ENCODE measurements at places on chromosomes 16 and 17.
A peak's percentile ranks its signal among the peaks of the same experiment; 100 is the strongest.

- DNase-seq, result no peak
Observed at GRCh38 chr16:74252329-74252728, 44.3 kb upstream of the PSMD7 start.

GRCh38 chr16:808085-808386 lies 7.5 kb upstream of the GNG13 start:
- DNase-seq, result no peak

DNA sequence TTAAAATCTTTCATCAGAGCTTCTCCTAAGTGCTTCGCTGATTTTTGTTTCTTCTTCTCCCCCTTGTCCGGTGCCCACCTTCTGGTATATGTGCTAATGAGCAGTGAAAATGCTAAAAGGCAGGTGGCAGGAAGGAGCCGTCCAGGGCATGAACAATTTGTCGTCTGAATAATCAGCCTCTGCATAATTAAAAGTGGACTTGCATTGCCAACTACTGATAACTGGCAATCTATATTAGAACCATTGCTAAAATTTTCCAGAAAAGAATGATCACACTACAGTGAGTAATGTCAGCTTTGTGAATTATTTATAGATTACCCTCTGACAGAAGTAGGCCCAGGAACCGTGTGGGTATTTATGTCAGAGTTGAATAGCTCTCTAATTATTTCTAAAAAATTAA lies 28.1 kb downstream of the SERPINF1 start:
- no peak for DNase-seq

- DNase-seq, result peak; percentile 80
Observed at GRCh38 chr16:9091867-9092281, 430 bp downstream of the HAPSTR1 start.

- DNase-seq, result peak; percentile 56
Observed at GRCh38 chr16:19410435-19411171, 7.1 kb upstream of the TMC5 start.

GRCh38 chr17:29617481-29618271 lies 5.0 kb downstream of the CORO6 start:
- peak; percentile 93 for DNase-seq

DNA sequence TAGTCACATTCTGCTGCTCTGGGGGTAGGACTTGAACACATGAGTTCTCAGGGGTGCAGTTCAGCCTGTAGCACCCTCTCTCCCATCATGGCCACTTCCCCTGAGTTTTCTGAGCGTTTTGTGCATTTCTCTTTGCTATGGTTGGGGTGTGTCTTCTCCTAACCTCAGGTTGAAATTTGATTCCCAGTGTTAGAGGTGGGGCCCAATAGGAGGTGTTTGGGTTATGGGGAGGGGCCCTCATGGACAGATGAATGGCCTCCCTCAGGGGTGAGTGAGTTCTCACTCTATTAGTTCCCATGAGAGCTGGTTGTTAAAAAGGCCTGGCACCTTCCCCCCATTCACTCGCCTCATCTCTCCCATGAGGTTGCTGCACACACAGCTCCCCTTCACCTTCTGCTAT lies 101.1 kb downstream of the FOXL1 start:
- no peak for DNase-seq

DNA sequence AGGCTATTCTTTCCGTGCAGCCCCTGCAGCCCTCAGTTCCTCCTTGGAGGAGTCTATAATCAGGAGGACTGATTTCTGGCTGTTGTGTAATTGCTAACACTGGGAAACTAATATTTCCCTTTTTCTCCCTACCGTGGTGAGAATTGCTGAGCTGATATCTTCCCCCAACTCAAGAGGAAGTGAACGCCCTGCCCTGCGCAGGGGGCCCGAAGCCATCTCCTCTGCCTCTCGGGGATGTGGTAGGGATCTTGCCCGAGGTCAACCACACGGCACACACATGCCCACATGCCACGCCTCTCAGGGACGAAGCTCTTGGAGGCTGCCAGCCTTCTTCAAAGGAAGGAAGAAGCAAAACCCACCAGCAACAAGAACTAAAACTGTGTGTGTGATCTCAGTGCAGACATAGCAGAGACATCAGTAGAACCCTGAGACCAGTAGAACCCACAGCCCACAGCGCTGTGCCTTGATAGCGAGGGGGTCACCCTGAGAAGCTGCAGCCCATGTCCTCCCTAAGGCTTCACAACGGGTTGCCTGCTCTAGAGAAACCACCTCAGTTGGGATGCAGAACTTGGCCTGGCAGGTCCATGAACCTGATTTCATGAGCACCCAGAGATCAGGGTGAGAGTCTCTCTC lies 8.9 kb upstream of the ULK2 start:
- DNase-seq, result no peak

DNA sequence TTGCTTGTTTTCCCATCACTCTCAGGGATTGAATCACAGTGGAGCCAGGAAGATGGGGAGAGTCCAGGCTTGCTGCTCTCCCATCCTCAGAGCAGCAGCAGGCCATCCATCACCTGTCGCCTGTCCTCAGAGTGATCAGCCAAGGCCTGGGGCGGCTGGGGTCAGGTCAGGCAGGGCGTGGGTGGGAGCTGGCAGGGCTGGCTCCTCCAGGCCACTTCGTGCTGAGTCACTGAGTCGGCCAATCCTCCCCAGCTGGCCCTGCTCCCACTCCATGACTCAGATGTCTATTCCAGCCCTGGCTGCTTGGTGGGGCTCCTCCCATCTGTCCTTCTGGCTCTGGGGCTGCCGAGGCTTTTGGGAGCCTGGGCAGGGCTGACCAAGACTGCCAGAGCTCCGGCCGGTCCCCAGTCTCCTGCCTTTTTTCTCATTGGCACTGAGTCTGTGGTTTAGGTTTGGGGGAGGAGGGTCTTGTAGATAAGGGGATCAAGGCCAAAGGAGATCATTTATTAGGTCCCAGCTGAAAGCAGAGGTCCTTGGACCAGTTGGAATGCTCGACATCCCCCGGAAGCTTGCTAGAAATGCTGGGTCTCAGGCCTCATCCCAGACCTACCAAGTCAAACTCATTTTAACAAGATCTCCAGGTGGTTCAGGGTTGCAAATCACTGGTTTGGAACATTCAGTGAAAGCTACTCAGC lies 72.7 kb downstream of the ABCC1 start:
- DNase-seq, result no peak

DNA sequence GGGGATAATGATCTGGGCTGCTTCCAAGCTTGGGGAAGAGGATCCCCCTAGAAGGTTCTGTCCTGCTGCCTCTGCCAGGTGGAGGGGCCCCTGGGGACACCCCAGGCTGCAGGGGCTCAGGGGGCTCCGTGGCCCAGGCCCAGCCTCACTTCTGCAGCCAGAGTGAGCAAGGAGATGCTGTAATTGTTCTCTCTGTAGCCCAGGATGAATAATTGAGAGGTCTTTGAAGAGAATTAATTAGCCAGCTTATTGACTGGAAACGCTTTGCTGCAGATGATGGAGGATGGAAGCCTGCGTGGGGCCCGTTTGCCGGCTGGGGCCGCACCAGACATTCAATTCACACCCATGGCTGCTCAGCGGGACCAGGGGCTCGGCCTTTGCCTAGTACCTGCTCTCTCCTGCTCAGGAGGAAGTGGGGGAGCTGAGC lies 38.5 kb downstream of the TMEM235 start:
- DNase-seq, result no peak

GRCh38 chr17:31398381-31399311 lies 7.2 kb downstream of the RAB11FIP4 start:
- DNase-seq, result peak; percentile 19

DNA sequence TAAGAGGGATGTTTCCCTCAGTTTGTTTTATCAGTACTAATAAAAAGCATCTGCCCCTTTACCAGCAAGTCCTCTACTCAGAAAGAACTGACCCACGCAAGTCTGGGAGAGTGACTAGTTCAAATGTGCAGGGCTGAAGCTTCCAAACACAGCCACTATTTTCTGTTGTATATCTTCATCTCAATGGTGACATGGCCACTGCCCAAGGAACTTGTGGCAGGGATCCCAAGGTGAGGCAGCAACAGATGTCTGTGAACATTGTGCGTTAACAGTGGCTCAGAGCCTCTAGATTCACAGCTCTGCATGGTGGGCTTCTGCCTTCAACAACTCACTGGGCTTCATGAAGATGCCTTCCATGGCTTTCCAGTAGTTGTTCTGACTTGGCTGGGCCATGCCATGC lies 3.7 kb upstream of the BLTP2 start:
- DNase-seq, result no peak

- no peak for DNase-seq
Observed at GRCh38 chr16:1579214-1579613, 32.7 kb downstream of the IFT140 start.

DNA sequence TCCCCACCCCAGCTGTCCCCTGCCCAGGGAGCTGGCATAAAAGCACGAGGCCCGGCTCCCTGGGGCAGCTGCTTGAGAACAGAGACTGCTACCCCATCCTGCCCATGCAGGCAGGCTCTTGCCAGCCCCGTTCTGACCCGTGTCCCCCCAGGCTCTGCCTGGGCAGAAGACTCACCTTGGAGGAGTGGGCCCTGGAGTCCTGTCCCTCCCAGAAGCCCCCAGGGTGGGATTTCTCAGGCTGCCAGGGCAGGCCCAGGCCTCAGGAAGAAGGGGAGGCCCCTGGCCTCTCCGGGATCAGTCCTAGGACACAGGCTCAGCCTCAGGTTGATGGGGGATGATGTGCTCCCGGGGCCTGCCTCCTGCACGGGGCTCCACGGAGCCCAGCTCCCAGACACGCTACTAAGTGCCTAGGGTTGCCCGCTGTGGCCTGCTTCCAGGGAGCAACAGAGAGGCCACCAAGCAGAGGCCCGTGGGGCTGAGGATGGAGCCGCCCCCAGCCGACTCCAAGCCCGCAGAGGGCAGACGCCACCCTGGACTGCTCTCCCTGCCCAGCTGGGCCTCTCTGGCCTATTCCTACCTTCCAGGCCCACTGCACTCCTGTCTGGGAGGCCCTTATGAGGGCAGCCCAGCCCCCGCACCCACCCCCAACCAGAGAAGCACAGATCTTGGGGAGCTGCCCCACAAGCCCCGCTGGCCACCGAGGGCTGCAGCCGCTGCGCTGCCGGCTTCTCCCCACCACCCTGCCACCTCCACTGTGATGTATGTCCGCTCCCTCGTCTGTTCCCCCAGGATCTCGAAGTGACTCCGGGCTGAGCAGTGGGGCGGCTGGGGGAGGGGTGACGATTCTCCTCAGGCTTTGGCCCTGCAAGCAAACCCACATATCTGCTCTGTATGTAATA lies 1.7 kb downstream of the NME3 start:
- DNase-seq, result no peak

GRCh38 chr16:89039756-89040155 lies 53.9 kb upstream of the ACSF3 start:
- no peak for DNase-seq

DNA sequence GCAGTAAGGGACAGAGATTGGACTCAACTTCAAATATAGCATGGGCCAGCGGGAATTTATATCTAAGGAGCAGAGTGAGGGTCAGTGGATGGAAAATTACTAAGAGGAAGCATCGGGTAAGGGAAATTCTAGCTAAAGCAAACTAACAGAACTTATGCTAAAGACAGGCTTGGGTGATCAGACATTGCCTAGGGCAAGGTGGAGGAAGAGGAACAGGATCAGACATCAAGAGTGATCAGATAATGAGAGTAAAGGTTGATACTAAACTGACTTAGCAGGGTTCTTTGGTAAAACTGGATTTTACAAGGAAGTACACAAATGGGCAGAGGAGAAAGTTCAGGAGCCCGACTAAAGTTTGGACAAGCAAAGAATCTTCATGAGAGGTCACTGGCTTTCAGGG lies 86.3 kb upstream of the TOM1L1 start:
- no peak for DNase-seq

- DNase-seq, result no peak
Observed at GRCh38 chr17:40931311-40931710, 6.1 kb downstream of the KRT23 start.

- DNase-seq, result no peak
Observed at GRCh38 chr17:75831032-75831571, 13.1 kb downstream of the UNC13D start.

GRCh38 chr16:79083508-79084299 lies 516.8 kb downstream of the MAF start:
- peak; percentile 47 for DNase-seq

DNA sequence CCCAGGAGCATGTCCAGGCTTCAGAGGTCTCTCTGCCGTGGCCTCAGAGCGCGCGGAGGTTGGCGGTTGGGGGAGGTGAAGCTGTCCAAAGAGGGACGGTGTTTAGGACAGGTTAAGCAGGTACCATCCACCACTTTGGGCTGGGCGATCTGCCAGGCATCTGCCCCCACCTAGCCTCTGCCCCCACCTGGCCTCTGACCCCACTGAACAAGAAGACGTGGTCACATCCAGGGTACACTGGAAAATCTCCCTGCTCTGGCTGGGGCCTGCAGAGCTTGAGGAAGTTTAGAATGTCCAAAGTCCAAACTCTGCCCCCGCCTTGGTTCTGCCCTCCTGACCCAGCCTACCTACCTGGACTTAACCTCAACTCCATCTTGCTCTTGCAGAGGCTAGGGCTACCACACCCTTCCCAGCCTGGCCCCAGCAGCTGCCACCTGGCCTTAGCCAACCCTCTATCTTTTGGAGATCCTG lies 1.6 kb downstream of the ITGA3 start:
- DNase-seq, result no peak

- no peak for DNase-seq
Observed at GRCh38 chr17:71033336-71033735, 864.0 kb downstream of the KCNJ2 start.

- no peak for DNase-seq
Observed at GRCh38 chr16:11131706-11132105, 124.3 kb downstream of the SOCS1 start.

GRCh38 chr16:30615358-30616091 lies 5.3 kb upstream of the ZNF689 start:
- peak; percentile 84 for DNase-seq

GRCh38 chr17:33175562-33175961 lies 117.5 kb downstream of the ASIC2 start:
- no peak for DNase-seq

- no peak for DNase-seq
Observed at GRCh38 chr16:9027070-9027799, 63.5 kb upstream of the USP7 start.

- DNase-seq, result no peak
Observed at GRCh38 chr17:37779554-37779953, 34.7 kb upstream of the HNF1B start.

- peak; percentile 90 for DNase-seq
Observed at GRCh38 chr17:8153957-8154607, 1.9 kb upstream of the PER1 start.

GRCh38 chr16:3861808-3862451 lies 18.6 kb downstream of the CREBBP start:
- no peak for DNase-seq

Data from activated CD8-positive, alpha-beta memory T cell treated with anti-CD3 and anti-CD28 coated beads for 24 hours (primary cell).